Left renal pelvis (tissue), 4 donors: ENCODE measurements at places on chromosomes 1 and 21.

DNA sequence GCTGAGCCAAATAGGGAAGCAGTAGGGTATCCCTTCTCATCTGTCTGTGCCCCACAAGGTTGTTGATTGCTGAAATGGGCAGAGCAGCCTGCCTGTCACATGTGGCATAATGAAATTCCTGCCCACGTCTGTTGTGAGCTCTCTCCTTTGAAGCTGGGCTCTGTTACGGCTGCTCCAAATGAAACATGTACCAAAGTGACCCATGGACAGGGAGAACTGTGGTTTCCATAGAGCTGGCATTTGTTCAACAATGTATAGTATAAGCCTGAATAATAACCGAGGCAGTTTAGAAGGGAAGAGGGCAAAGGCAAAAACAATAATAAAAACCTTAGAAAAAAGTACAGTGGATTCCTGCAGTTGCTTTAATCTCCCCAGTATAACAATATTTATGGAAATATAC, 149.7 kb downstream of the LYPLAL1 start:
- DNase-seq, result no peak

DNA sequence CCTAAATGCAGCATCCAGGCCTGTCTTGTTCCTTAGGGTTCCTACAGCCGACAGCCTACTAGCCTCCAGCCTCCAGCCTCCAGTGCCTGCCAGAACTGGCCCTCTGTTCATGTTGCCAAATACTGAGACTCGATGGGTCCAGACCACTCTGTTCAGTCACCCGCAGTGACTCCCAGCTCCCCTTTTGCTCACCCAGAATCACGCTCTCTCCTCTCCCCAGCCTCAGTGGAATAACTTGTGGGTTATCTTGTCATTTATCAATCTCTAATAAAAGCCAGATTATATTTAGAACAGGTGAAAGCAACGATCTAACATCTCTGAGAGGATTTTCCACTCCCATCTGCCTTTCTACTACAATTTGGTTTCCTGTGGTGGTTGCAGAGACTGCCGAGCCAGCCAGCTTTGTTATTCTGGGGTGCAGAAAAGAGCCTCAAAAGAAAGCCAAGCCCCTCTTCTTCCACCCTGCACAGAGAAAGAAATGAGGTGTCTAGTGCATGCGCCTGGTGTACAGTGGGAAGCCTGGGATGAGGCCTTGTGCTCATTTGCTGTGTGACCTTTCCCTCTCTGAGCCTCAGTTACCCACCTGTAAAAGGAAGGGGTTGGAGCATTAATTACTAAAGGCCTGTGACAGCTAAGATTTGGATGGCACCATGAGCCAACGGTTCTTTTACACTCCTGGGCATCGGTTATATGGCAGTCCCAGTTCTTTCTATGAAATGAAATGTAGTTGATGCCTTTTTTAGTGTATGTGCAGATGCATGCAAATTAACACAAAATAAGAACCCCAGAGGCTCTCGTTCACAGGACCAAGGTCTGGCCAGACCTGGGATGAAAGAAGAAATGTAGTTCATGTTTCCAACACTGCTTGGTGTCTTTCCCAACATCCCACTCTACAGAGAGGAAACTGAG, 42.9 kb upstream of the ID3 start:
- DNase-seq, result no peak

DNA sequence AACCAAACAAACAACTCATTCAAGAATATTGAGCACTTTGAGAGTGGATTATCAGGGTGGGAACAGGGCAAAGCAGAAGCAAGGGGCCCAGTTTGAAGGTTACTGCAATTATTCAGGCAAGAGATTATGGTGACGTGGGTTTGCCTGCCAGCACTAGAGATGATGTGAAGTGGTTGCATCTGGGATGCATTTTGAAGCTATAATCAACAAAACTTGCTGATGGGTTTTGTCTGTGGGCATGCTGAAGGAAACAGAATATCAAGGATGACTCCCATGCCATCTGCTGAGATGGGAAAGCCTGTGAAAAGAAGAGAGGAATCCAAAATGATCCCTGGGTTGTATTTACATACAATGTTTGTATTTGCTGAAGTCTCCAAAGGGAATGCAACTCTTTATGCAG, 224.3 kb upstream of the GREM2 start:
- DNase-seq, result no peak

DNA sequence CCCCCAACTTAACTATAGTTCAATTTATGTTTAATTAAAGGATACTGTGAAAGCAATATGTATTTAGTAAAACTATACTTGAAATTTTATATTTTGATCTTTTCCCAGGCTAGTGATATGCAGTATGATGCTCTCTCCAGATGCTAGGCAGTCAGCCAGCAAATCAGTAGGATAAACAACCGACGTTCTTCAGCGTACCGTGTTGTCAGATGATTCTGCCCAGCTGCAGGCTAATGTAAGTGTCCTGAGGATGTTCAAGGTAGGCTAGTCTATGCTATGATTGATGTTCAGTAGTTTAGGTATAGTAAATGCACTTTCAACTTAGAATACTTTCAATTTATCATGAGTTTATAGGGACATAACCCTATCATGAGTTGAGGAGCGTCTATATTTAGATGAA, 762.6 kb downstream of the MRPL39 start:
- DNase-seq, result no peak

DNA sequence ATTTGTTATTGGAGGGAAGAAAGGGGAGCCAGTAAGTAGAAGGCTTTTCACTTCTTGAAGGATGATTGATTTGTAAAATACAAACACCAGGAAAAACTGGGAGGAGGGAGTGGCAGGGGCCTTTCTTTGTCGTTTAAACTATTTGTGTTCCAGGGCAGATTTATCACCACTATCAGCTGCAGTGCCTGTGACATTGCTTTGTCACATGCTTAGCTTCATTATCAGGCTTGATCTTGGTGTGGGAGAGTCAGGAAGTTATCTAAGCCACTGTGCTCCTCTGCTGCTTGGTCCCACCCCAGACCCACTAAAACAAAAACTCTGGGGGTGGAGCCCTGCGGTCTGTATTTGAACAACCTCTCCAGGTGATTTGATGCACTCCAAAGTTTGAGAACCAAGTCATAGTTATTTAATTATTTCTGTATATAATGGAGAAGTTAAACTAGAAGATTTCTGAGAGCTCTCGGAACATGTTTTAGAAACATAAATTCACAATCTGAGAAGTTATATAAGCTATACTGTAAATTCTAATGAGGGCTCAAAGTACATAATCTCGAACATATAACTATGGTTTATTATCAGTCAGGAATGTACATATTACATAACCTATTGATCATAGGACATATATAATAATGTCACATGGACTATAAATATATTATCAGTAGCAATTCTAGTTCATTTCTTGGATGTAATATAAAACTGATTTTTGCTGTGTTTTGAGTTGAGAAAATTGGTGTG, 87.9 kb downstream of the CDC14A start:
- no peak for DNase-seq

DNA sequence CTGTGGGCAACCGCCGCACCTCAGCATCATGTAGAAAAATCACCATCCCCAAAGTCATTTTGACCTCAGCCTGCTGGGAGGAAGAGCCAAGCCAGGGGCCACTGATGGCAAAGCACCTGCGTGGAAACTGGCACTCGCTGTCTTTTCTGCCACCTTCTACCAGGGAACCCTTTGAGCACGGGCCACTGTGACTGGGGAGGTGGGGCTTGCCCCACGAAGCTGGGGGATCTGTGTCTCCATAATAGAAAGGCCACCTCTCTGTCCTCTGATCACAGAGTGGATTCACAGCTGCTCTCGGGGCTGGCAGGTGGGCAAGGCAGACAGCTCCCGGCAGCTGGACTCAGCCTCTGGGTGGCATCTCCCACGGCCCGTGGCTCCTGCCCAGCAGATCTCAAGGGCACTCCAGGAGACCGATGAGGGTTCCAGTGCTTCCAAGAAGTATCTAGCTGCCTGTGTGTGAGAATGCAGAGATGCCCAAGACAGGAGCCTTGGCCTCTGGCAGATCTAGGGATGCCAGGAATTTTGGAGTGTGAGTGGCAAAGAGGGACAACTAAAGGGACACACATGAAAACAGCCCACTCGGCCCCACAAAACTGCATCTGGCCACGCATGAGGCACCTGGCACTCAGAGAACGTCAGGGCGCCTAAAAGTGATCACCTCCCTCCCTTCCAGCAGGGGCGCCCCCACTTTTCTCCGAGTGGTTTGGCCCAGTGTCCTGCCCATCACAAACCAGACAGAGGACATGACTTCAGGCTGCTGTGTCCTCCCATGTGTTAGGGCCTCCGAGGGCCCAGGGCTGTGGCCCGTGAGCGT, 102.6 kb downstream of the PDE9A start:
- DNase-seq, result no peak

- DNase-seq, result no peak
These were observed 18.7 kb downstream of the MFSD2A start for GRCh38 chr1:39973503-39974135.

- no peak for DNase-seq
These were observed 134.9 kb downstream of the CLEC20A start for GRCh38 chr1:178361847-178362246.

DNA sequence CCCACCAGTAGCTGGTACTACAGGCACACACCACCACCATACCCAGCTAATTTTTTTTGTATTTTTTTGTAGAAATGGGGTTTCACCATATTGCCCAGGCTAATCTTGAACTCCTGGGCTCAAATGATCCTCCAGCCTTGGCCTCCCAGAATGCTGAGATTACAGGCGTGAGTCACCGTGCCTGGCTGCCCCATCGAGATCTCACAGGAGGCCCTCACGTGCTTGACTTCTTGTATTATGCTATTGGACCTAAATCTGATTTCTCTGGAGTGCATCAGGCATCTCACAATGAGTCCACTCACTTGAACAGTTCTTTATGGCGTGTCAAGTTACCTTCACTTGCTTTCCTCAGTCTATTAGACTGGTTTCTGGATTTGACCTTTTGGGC, 9.3 kb upstream of the RSRP1 start:
- DNase-seq, result no peak
